ENCODE measurements at places on chromosomes 5 and 9. TPM values are rescaled to one million over a fixed set of nuclear protein-coding genes. Genes with fewer than 3 reads are reported as not detected.

DNA sequence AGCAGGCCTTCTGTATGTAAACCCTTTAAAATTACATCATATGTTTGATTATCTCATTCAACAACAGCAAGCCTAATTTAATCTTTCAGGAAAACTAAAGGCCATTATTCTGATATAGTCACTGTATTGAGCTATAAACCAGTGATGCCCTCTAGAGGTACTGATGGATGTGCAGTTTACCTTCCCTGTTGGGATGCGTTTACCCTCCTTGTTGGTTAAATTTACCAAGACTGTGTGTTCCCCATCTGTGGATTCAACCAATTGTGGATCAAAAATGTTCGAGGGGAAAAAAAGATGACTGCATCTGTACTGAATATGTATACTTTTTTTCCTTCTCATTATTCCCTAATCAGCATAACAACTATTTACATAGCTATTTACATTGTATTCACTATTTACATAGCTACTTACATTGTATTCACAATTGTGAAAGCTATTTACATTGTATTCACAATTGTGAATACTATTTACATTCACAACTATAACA is 3.7 kb upstream of the BAAT start:
- no peak overlapping the region for H3K4me3 ChIP-seq
- H3K27ac ChIP-seq = no peak overlapping the region
- H3K4me1 ChIP-seq = no peaks in the 10 kb centered on the region
- H3K27me3 ChIP-seq = no peaks in the 10 kb centered on the region
- no peaks in the 10 kb centered on the region for H3K36me3 ChIP-seq

DNA sequence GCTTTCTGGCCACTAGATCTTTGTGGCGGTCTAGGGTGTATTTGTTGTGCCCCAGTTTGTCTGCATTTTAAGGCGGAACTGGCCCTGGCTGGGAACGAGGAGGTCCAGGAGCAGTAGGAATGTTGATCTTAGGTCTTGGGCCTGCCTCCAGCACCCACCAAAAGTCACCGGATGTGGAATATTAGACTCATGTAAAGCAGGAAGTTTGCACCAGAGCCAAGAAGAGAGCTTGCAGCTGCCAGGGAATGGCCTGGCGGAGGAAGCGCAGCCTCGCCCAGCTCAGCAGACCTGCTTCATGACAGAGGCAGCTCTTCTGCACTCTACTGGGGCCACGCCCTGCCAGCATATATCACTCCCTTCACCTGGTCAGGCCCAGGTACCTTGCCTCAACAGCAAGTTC is 3.3 kb downstream of the GPX3 start:
- peaks cover 5% of the 10 kb centered on the region for H3K36me3 ChIP-seq
- no peaks in the 10 kb centered on the region for H3K27me3 ChIP-seq

DNA sequence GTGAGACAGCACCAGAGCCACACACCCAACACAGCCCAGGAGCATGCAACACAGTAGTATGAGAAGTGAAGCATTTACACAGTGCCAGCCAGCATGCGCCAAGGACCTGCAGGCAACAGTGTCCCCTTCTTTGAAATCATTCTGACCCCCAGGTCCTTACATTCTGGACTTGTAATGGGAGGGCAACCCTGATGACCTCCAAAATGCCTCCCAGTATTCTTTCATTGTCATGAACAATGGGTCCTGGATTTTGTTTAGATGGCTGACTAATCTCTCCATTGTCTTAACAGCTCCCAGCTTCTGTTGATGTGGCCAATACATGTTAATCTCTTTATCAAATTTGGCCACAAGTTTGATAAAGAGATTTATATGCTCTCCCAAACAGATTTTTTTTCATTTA is 417.1 kb downstream of the DMRTA1 start:
- no peak overlapping the region for H3K4me3 ChIP-seq
- no peak for DNase-seq

- no peaks in the 10 kb centered on the region for H3K4me1 ChIP-seq
- no peak for DNase-seq
- H3K27me3 ChIP-seq = no peaks in the 10 kb centered on the region
- H3K36me3 ChIP-seq = no peaks in the 10 kb centered on the region
- H3K27ac ChIP-seq = no peak overlapping the region
These were observed 84.5 kb downstream of the TEX10 start for GRCh38 chr9:100268271-100268670.

- no peaks in the 10 kb centered on the region for H3K36me3 ChIP-seq
- no peaks in the 10 kb centered on the region for H3K27me3 ChIP-seq
- H3K27ac ChIP-seq = no peak overlapping the region
- H3K4me1 ChIP-seq = peaks cover 7% of the 10 kb centered on the region
- no peak overlapping the region for H3K4me3 ChIP-seq
- no peak for DNase-seq
These were observed 11.8 kb downstream of the NEK6 start for GRCh38 chr9:124269556-124269955.

Gene LCN9
- total RNA-seq = not detected

Gene MAP3K1
- 11.2 TPM for total RNA-seq

Gene ZFP62
- 20.2 TPM for total RNA-seq

- H3K4me3 ChIP-seq = no peak overlapping the region
- no peak overlapping the region for H3K27ac ChIP-seq
- H3K4me1 ChIP-seq = no peaks in the 10 kb centered on the region
- no peaks in the 10 kb centered on the region for H3K27me3 ChIP-seq
- DNase-seq = no peak
These were observed 303.5 kb downstream of the PLK2 start for GRCh38 chr5:58156361-58156760.

- peak; percentile 51 for DNase-seq
- H3K27me3 ChIP-seq = no peaks in the 10 kb centered on the region
- no peak overlapping the region for H3K27ac ChIP-seq
- H3K36me3 ChIP-seq = no peaks in the 10 kb centered on the region
These were observed 218.7 kb downstream of the TRPM3 start for GRCh38 chr9:70902692-70903131.

Gene DAB2
- total RNA-seq = 255 TPM

GRCh38 chr9:125455132-125455531 is 193.5 kb downstream of the GAPVD1 start:
- no peak for DNase-seq
- no peaks in the 10 kb centered on the region for H3K4me1 ChIP-seq
- H3K27me3 ChIP-seq = no peaks in the 10 kb centered on the region
- H3K4me3 ChIP-seq = no peak overlapping the region

DNA sequence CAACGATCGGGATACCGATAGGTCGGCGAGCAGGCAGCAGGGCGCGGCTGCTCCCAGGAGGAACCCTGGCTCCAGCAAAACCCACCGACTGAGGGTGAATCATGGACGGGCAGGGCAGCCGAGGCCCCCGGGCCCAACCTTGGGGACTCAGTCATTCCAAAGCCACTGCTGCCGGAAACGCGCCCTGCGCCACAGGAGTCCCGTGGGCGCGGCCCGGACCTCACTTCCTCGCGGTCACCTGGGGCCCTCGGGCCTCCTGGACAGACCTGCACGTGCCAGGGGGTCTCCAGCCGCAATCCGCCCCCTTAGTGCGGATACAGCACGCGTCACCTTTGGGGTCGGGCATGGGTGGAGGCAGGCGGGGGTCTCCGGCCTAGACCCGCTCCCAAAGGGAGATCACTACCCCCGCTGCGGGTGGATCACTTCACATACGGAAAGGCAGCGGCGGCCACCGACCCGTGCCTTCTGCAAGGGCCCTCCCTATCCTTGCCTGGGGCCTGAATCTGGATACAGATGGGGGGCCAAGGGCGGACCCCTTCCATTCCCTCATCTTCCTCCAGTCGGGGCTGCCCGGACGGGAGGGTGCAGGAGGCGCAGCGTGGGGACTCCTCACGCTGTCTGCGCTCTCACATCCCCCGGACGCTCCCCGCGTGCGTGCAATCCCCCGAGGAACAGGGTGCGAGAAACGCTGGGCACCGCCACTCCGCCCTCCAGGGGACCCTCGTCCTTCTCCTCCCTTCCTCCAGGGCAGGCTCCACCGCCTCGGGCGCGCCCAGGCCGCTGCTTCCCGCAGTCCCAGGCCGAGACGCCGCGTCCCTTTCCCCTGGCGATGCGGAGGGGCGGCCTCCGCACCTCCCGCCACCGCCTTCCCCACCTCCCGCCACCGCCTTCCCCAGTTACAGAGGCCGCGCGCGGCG is 586 bp downstream of the TXN start:
- H3K4me1 ChIP-seq = peaks cover 3% of the 10 kb centered on the region
- H3K4me3 ChIP-seq = peak overlapping the region; percentile 78

Gene IRX1
- total RNA-seq = 4.3 TPM

Gene TRIM36
- total RNA-seq = 23.9 TPM

Gene DIRAS2
- total RNA-seq = not detected

DNA sequence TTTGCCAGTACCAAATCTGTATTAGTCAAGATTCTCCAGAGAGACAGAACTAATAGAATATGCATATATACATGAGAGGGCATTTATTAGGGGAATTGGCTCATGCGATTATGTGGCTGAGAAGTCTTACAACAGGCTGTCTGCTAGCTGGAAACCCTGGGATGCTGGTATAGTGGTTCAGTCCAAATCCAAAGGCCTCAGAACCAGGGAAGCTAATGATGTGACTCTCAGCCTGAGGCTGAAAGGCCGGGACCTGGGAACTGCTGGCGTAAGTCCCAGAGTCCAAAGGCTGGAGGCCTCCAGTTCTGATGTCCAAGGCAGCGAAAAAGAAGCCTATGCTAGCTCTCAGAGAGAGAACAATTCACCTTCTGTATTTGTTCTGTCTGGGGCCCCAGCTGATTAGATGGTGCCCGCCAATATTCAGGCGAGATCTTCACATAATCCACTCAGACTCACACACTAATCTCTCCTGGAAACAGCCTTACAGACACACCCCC is 84.1 kb downstream of the KIAA1958 start:
- H3K27me3 ChIP-seq = no peaks in the 10 kb centered on the region
- no peak overlapping the region for H3K4me3 ChIP-seq
- peaks cover 3% of the 10 kb centered on the region for H3K4me1 ChIP-seq
- no peak for DNase-seq
- no peak overlapping the region for H3K27ac ChIP-seq
- no peaks in the 10 kb centered on the region for H3K36me3 ChIP-seq

DNA sequence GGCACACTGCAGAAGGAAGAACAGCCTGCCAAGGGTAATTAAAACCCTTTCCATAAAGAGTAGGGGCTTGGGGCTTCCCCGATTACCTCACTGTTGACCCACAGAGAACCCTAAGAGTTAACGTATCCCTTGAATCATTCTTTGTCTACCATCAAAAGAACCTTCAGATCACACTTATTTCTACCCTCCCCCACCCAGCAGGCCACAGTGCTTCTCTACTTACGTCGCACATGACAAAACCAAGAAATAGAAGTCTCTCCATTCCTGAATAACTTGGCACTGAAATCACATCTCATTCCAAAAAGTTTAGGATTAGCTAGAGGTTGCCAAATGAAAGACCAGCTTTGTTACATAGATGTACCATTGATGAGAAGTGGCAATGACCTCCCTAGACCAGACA is 268.7 kb upstream of the GAS1 start:
- no peak overlapping the region for H3K4me3 ChIP-seq
- no peak overlapping the region for H3K27ac ChIP-seq
- H3K4me1 ChIP-seq = no peaks in the 10 kb centered on the region
- DNase-seq = no peak
- no peaks in the 10 kb centered on the region for H3K27me3 ChIP-seq
- no peaks in the 10 kb centered on the region for H3K36me3 ChIP-seq

- DNase-seq = no peak
- no peaks in the 10 kb centered on the region for H3K36me3 ChIP-seq
- H3K27ac ChIP-seq = no peak overlapping the region
- peaks cover 2% of the 10 kb centered on the region for H3K4me1 ChIP-seq
- no peak overlapping the region for H3K4me3 ChIP-seq
These were observed 15.7 kb downstream of the DAB2 start for GRCh38 chr5:39409033-39409432.

DNA sequence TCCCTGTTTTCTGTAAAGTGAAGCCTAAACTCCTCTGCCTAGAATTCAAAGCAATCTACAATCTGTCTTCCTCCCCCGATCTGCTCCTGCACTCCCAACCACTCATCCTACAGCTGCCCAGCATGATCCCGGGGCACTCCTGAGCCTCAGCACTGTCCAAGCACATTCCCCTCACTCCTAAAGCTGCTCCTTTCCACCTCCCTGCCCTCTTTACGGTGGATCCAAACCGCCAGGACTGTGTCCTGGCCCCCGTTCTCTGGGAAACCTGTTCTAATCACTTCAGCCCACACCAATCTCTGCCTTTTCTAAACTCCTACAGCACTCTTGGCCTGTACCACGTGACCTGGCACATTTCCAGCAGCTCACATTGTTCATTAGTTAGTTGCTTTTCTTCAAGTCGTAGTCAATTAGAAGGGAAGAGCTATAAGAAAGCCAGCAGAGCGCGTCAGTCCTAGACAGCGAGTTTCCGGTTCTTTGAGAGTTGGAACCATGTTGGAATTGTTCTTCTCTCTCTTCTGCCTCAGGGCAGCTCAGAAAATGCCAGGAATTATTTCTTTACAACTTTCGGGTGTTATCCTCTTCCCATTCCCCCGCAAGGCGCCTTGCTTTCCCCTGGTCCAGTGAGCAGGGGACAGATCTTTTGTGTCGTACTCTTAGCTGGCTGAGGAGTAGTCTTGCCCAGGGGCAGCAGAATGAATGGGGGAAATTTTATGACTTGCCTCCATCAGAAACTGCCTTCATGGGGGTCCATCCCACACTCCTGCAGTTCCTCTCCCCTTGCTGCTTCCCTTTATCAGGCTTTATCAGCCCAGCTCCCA is 60.7 kb downstream of the NRG2 start:
- no peak overlapping the region for H3K4me3 ChIP-seq
- H3K27me3 ChIP-seq = no peaks in the 10 kb centered on the region
- no peaks in the 10 kb centered on the region for H3K36me3 ChIP-seq
- H3K27ac ChIP-seq = no peak overlapping the region
- H3K4me1 ChIP-seq = no peaks in the 10 kb centered on the region

- no peaks in the 10 kb centered on the region for H3K36me3 ChIP-seq
- no peak overlapping the region for H3K27ac ChIP-seq
- no peak for DNase-seq
- H3K4me1 ChIP-seq = no peaks in the 10 kb centered on the region
These were observed 244.7 kb downstream of the COMMD10 start for GRCh38 chr5:116329503-116329902.

Gene CCDC192
- total RNA-seq = not detected

Gene C9orf153
- total RNA-seq = 1.3 TPM

- H3K36me3 ChIP-seq = no peaks in the 10 kb centered on the region
- no peak for DNase-seq
- no peak overlapping the region for H3K27ac ChIP-seq
- H3K4me3 ChIP-seq = no peak overlapping the region
These were observed 129.0 kb downstream of the MUSK start for GRCh38 chr9:110797611-110798010.

Gene KIAA0825
- 4.3 TPM for total RNA-seq

DNA sequence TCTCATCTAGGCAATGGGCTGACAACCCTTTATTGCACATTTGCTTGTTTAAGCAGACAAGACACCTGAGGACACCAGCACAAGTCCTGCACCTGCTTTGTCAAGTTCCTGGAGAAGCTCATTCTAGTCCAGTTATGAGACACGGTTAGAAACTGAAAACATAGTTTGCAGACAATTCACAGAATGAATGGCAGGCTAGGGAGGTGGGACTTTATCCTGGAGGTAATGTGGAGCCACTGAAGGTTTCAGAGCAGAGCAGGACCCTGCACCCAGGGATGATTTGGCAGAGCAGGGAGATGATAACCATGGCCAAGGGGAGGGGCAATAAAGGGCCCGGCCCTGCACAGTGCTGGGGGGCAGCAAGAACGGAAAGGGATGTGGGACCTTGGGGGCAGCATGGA is 50.7 kb upstream of the SLC25A51 start:
- H3K4me1 ChIP-seq = no peaks in the 10 kb centered on the region
- H3K36me3 ChIP-seq = no peaks in the 10 kb centered on the region
- no peak for DNase-seq

Gene SPAG8
- total RNA-seq = 0.71 TPM

GRCh38 chr5:126370796-126371718 is 52.2 kb upstream of the GRAMD2B start:
- DNase-seq = no peak
- H3K36me3 ChIP-seq = no peaks in the 10 kb centered on the region
- peaks cover 2% of the 10 kb centered on the region for H3K4me1 ChIP-seq
- H3K4me3 ChIP-seq = no peak overlapping the region
- H3K27ac ChIP-seq = no peak overlapping the region

Gene TLR4
- 35.0 TPM for total RNA-seq

Gene SPACA9
- total RNA-seq = 2.3 TPM

Gene OR13C8
- total RNA-seq = not detected

Measured in aorta (tissue), 5 donors.